ENCODE measurements at places on chromosomes 11 and 22.

DNA sequence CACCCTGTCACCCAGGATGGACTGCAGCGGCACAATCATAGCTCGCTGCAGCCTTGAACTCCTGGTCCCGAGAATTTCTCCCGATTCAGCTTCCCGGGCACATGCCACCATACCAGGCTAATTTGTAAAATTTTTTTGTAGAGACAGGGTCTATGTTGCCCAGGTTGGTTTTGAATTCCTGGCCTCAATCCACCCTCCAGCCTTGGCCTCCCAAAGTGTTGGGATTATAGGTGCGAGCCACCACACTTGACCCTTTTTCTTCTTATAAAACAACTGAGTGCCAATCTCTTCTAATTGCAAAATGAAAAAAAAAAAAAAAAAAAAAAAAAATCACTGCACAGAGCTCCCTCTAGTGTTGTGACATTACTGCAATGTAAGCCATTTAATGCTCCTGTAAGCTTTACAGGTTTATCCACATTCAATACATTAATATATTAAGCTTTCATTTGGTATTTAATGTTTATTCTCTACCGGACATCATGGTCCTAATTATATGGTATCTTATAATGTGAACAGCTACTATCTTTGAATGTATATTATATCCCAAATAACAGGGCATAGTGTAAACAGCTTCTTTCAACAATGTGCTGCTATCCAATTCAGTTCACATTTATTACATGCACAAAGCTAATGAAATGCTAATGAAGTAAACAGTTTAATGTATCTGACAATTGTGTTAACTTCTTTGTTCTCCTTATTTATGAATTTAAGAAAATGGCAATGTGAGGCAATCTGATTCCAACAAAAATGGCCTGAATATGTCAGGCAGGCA is 44.6 kb downstream of the COPB1 start:
- no peak for DNase-seq

GRCh38 chr22:30420347-30421125 is 5.0 kb upstream of the MTFP1 start:
- DNase-seq: no peak

GRCh38 chr11:48124880-48125279 is 91.7 kb upstream of the OR4B1 start:
- no peak for DNase-seq

GRCh38 chr11:121722431-121723245 is 269.9 kb upstream of the SORL1-AS1 start:
- no peak for DNase-seq
